ENCODE measurements at places on chromosomes 4 and X.
A peak's percentile ranks its signal among the peaks of the same experiment; 100 is the strongest.

GRCh38 chrX:119617517-119618164 lies 11.4 kb upstream of the NKRF start:
- DNase-seq: no peak

- no peak for DNase-seq
These were observed 531 bp downstream of the ZNF141 start for GRCh38 chr4:337932-338758.

DNA sequence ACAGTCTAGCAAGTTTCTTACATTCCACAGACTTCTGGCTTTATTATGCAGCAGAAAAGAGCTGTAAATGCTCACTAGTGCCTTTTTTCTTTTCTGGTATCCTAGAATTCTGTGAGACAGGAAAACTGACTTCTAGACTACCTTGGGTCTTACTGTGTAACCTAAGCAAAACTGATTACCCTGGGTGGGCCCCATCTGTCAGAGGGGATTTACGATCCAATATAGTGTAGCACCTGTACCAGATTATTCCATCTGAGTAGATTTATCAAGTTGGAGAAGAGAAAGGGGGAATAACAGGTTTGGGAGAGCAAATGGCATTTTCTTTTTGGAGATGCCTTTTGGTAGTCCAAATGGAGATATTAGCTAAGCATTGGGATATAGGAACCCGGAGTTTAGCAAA lies 46.7 kb downstream of the FSTL5 start:
- no peak for DNase-seq

- no peak for DNase-seq
These were observed 20.5 kb downstream of the AKAP4 start for GRCh38 chrX:50180073-50180940.

DNA sequence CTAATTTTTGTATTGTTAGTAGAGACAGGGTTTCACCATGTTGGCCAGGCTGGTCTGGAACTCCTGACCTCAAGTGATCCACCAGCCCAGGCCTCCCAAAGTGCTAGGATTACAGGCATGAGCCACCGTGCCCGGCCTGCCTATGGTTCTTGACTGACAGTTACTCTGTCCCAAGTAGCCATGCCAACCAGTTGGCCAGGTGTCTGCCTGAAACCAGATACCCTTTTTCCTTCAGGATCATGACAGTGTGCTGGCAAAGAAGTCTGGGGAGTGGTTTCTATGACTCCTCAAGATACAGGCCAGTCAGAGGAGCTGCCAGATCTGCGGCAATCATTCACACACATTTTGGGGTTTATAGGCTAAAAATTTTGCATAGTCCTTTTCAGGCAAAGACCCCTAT lies 1.7 kb upstream of the LAS1L start:
- DNase-seq: no peak

GRCh38 chrX:46317163-46317562 lies 228.1 kb downstream of the ZNF674 start:
- DNase-seq: no peak

DNA sequence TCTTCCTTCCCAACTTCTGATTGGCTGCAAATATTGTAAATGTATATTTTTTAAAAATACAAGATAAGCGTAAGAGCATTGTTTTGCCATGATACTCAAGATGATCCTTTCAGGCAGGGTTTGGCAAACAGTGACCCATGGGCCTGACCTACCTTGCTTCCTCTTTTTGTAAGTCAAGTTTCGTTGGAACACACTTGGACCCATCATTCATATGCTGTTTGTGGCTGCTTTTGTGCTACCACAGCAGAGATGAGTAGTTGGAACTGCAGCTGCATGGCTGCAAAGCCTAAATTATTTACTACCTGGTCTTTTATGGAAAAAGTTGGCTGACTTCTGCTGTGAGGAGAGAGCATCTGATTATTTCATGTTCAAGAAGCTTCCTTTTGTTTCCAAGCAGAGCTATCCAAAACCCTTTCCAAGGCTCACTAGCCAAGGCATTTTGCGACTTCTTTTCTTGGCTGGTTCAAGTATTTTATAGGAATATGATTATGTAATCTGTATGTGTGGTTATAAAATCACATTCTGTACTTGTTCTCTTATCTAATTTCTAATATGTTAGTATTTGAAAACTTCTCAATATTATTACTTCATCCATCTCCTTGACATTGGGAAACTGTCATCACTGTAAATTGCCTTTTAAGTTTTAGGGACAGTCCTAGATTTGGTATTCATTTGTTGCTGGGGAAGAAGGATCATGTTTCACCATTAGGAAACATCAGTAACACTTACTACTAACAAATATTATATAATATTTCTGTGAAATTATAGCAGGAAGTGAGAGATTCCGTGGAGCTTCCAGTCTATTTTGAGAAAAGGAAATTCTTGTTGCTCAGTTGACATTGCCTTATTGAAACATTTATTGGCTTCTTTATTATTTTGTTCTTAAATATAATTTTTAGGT lies 109.2 kb downstream of the ARHGAP10 start:
- DNase-seq: peak; percentile 31

DNA sequence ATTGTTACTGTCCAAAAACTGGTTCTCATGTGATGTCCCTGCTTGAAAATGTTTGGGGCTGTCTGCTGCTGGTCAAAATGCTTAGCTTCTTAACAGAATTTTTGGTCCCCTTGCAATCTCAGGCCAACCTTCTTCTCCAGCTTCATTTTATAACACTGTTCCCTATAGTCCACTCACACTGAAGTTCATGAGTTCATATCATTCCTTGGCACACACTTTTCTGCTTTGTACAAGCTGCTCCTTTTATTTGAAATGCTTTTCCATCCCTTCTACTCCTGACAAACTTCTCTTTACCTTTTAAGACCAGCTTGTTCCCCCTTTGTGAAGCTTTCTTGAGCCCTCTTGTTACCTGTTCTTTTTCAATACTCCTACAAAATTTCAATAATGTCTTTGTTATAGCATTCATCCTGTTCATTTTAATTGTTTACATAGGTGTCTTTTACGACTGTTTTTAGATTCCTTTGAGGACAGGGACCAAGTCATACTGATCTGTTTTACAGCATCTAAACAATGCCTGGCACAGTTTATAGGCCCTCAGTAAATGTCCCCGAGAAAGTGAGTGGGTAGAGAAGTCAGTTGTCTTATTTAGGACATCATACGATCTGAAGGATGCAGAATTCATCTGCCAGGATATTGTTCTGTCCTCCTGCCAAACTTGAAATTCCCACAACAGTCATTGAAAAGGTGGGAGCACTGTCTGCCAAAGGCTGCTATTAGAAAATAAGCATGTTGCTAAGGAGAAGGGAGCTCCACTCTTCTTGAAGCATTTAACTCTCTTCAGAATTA lies 134.4 kb upstream of the BMPR1B start:
- no peak for DNase-seq

- no peak for DNase-seq
These were observed 33.5 kb upstream of the DCX start for GRCh38 chrX:111445485-111445884.

DNA sequence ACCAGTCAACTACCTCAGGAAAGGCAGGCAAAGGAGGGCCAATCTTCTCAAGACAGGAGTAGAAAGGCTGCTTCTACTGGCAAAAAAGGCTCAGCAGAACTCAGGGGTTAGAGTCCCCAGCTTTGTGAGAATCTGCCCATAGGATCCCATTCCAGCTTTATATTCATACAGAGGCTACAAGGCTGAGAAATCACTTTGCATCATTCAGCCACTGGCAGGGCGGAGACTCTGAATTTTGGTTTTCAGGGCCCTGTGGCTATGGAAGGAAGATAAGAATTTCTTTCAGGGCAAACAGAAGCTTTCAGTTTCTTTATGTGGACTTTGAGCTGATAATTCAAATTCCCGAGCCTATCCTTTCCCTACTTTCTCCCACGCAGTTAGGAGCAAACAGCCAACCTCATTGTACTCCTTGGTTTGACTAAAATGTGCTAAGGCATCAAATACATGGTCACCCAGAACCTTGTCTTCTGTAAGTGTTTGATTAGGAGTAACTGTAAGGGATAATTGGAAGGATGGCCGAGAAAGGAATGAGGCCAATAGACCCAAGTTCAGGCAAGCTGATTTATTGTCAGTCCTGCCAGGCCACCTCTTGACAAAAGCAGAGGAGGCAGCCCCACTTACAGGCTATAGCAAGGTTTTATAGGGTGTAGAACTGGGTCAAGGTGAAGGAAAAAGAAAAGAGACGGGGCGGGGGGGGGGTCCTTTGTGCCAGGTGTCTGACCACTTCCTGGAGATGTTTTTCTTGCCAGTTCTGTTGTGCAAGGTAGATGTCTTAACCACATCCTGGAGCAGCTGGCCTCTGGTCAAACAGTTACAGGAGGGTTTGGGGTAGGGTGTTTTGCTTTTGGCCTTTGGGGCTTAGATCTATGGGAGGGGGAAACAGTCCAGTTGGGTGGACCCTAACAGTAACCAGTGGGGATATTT lies 165.3 kb upstream of the PPP1R2C start:
- no peak for DNase-seq

DNA sequence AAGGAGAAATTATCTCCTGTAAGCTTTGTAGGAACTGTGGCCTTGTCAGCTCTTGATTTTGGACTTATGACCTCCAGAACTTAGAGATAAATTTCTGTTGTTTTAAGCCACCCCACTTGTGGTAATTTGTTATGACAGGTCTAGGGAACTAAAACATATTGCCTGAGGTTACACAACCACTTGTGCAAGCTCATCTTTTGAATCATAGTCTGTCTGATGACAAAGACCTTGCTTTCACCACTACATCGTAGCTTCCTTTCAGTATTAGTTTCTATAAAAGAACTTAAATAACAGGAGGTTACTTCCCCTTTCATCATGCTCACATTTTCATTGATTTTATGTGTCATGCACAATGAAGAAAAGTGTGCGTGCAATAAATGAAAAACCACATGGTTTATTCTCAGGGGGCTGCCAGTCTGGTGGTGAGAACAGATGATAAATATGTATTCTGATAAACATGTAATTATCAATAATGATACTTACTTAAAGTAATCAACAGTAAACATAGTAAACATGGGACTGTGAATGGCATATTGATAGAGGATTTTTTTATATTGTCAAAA lies 690.0 kb upstream of the HS3ST1 start:
- no peak for DNase-seq

GRCh38 chrX:44931441-44931973 lies 58.5 kb downstream of the KDM6A start:
- DNase-seq: no peak

DNA sequence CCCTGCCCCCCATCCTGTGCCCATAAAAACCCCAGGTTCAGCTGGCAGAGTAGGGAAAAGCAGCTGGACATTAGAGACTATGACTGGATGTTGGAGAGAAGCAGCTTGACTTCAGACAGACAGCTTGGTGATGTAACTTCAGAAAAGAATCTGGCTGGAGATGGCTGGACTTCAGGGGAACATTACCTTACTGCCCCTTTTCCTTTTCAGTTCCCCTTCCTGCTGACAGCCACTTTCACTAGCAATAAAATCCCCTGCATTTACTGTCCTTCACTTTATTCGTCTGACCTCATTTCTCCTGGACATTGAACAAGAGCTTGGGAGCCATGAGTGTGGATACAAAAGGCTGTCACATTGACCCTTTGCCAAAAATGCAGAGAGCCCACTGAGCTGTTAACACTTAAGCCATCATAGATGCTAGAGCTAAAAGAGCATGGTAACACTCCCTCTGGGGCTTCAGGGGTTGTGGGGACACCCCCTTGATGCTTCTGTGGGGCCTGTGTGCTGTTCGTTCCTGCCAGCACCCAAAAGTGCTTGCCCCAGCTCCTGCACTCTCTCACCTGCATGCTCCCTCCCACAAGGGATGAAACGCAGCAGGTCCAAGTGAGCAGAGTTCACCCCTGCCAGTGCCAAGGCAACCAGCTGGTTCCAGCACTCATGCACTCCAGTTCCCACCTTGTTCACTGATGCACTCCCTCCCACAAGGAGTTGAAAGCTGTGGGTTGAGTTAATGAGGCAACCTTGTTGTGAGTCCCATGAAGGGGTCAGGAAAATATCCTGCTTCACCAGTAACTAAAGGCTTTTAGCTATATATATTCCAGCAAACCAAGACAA lies 263.8 kb upstream of the NDST3 start:
- no peak for DNase-seq

DNA sequence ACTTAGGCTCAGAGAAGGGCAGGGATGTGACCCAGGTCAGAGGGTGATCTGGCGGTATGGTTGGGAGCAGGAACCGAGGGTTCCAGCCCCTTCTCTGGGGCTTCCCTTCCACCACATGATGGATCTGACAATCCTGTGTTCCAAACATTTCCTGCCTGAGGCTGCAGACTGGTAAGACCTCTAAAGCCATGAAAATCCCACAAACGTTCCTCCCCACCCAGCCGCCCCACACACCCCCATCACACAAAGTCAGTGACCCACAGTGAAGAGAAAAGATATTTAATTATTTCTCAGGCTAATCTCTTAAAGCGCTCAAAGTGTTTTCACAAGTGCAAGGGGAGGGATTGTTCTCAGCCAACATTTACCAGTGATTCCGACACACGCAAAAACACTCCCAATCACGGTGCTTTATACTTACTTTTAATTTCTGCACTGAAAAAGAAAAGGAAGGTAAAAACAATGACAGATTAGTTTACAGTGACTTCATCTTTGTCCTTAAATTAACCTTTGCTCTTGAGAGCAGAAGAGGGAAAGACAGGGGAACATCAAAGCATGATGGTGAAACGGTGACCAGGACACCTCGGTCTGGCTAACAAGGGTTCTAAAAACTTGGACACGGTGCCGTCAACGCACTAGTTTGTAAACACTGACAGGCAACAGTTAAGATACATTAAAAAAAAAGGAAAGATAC lies 42.4 kb downstream of the WDR1 start:
- no peak for DNase-seq

All from GM12878 (cell line).